ENCODE measurements at places on chromosomes 1 and 21. TPM values are rescaled to one million over a fixed set of nuclear protein-coding genes. Genes with fewer than 3 reads are reported as not detected.

The MFAP2 gene
- total RNA-seq: 34.6 TPM

The MTMR11 gene
- total RNA-seq: 3.9 TPM

The SAMD13 gene
- 0.42 TPM for total RNA-seq

The ITPKB gene
- total RNA-seq: 3.2 TPM

The RIMKLA gene
- under 0.01 TPM for total RNA-seq

The SERPINC1 gene
- not detected for total RNA-seq

The C1orf94 gene
- not detected for total RNA-seq
